ENCODE measurements at places on chromosomes 3 and 15. TPM values are rescaled to one million over a fixed set of nuclear protein-coding genes. Genes with fewer than 3 reads are reported as not detected.

DNA sequence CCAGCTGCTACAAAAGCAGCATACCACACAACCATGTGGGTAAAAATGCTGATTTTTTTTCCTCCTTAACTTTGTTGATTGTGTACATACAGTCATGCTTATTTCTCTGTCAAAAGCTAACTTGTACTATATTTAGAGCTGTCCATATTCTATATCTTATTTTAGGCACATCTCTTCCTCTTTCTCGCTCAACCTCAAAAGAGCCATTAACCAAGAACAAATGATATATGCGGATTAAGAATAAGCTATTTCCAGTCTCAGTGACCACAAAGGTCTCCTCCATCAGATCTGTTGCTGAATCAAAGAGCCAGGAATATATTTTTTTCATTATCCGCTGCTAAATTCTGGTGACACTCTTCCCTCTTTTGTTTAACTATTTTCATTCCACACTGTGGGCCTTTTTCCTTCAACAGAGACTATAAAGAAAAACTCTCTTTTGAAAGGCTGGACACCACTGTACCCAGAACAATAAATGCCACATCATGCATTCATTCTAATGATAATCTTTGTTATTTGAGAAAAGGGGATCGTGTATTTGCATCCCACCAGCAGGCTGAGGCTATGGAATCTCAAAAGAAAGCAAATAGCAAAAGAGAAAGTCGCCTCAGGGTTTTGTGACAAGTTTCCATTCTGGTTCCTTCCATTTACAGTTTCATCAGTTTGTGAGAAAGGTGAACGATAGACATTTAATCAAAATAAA, 8.0 kb downstream of the TMEM212 start:
- H3K36me3 ChIP-seq: peaks cover 19% of the 10 kb centered on the region
- no peak for DNase-seq
- no peaks in the 10 kb centered on the region for H3K4me1 ChIP-seq
- H3K4me3 ChIP-seq: no peak overlapping the region

GRCh38 chr15:34818526-34818925, 23.2 kb upstream of the ACTC1 start:
- H3K4me1 ChIP-seq: peaks cover 34% of the 10 kb centered on the region
- H3K27ac ChIP-seq: no peak overlapping the region
- H3K4me3 ChIP-seq: no peak overlapping the region
- no peaks in the 10 kb centered on the region for H3K36me3 ChIP-seq

DNA sequence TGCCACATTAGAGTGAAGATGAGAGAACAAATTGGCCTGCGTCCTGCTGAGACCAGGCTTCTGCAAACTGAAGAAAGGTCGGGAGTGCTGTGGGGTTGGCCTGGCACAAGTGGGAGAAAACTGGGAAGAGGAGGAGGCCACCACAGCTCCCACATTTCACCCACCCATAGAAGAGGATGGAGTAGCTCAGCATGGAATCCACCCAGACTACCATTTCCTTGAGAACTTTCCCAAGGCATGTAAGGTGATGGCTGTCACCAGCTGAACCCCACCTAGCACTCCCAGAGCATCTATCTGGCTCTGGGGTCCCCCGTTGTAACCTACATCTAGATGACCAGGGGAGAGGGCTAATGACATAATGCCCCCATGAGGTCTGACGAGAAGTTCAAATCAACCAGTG, 120.4 kb upstream of the TRIM42 start:
- H3K4me1 ChIP-seq: peaks cover 10% of the 10 kb centered on the region
- no peaks in the 10 kb centered on the region for H3K36me3 ChIP-seq
- DNase-seq: no peak
- H3K27me3 ChIP-seq: no peaks in the 10 kb centered on the region

GRCh38 chr3:195544634-195545033, 1.5 kb upstream of the PPP1R2 start:
- no peak overlapping the region for H3K4me3 ChIP-seq
- DNase-seq: no peak
- peaks cover 22% of the 10 kb centered on the region for H3K4me1 ChIP-seq
- peaks cover 2% of the 10 kb centered on the region for H3K27me3 ChIP-seq

- no peak overlapping the region for H3K4me3 ChIP-seq
- H3K4me1 ChIP-seq: peaks cover 5% of the 10 kb centered on the region
- DNase-seq: no peak
- no peak overlapping the region for H3K27ac ChIP-seq
Measured at GRCh38 chr3:131540143-131540542, 37.4 kb upstream of the MRPL3 start.

- peaks cover 7% of the 10 kb centered on the region for H3K4me1 ChIP-seq
- no peak for DNase-seq
- H3K4me3 ChIP-seq: no peak overlapping the region
- H3K27me3 ChIP-seq: no peaks in the 10 kb centered on the region
- H3K36me3 ChIP-seq: no peaks in the 10 kb centered on the region
Measured at GRCh38 chr15:81015621-81016488, 15.1 kb downstream of the TLNRD1 start.

- H3K4me1 ChIP-seq: peaks cover 16% of the 10 kb centered on the region
- no peak overlapping the region for H3K4me3 ChIP-seq
- peaks cover 1% of the 10 kb centered on the region for H3K27me3 ChIP-seq
- no peak overlapping the region for H3K27ac ChIP-seq
- DNase-seq: no peak
Measured at GRCh38 chr3:29585368-29585767, 304.5 kb downstream of the RBMS3 start.

DNA sequence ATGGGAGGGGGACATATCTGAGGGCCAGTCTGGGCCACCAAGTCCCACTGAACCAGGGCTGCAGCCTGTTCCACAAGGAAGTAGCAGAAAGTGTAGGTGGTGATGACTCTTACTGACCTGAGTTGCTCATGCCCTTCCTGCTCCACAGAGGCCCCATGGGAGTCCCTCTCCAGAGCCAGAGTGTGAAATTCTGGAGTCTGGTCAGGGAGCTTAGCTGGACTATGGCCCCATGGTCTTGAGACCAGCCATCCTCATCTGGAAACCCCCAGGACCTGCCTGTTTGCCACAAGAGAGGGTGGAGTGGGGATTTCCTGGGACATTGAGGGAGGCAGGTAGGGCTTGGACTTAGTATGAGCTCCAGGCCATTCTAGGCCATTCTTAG, 3.0 kb downstream of the SPINT1 start:
- no peaks in the 10 kb centered on the region for H3K36me3 ChIP-seq
- H3K27me3 ChIP-seq: peaks cover 18% of the 10 kb centered on the region
- peaks cover 14% of the 10 kb centered on the region for H3K4me1 ChIP-seq
- no peak overlapping the region for H3K4me3 ChIP-seq

DNA sequence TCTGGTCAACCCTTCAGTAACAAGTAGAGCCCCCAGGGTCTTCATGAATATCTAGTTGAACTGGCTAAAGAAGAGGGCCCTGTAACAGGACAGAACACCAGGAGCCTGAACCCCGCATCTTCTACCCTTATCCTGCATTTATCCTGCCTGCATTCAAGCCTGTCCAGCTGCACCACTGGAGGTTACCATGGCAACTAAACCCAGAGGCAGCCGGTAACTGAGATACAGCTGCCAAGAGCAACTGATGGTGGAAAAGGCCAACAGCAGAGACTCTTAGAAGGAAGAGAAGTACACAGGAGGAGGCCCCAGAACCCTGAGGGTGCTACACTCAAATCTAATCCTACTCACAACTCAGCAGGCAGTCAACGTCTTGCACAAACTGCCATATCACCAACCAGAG, 3.7 kb upstream of the PRKAR2A start:
- H3K27ac ChIP-seq: no peak overlapping the region
- H3K4me1 ChIP-seq: peaks cover 17% of the 10 kb centered on the region

FRMD5 gene
- 43.8 TPM for total RNA-seq

PLAAT1 gene
- 21.2 TPM for total RNA-seq

STXBP5L gene
- 54.7 TPM for total RNA-seq

IQCH gene
- total RNA-seq: 4.5 TPM

P2RY14 gene
- total RNA-seq: not detected

LINGO1 gene
- 180 TPM for total RNA-seq
